ENCODE measurements at places on chromosomes 7 and 10.

- H3K4me1 ChIP-seq, result no peaks in the 10 kb centered on the region
- no peak overlapping the region for H3K27ac ChIP-seq
- DNase-seq, result no peak
- no peak overlapping the region for H3K4me3 ChIP-seq
- H3K27me3 ChIP-seq, result peaks cover 10% of the 10 kb centered on the region
Observed at GRCh38 chr7:55120074-55120473, 101.3 kb downstream of the EGFR start.

- DNase-seq, result no peak
- no peaks in the 10 kb centered on the region for H3K36me3 ChIP-seq
- no peak overlapping the region for H3K27ac ChIP-seq
- no peaks in the 10 kb centered on the region for H3K4me1 ChIP-seq
- H3K4me3 ChIP-seq, result no peak overlapping the region
Observed at GRCh38 chr7:157807510-157807909, 470.7 kb downstream of the DNAJB6 start.

- peaks cover 2% of the 10 kb centered on the region for H3K27me3 ChIP-seq
- no peaks in the 10 kb centered on the region for H3K36me3 ChIP-seq
- H3K4me3 ChIP-seq, result no peak overlapping the region
- peak; percentile 17 for DNase-seq
Observed at GRCh38 chr10:129332476-129332875, 134.6 kb upstream of the MGMT start.

DNA sequence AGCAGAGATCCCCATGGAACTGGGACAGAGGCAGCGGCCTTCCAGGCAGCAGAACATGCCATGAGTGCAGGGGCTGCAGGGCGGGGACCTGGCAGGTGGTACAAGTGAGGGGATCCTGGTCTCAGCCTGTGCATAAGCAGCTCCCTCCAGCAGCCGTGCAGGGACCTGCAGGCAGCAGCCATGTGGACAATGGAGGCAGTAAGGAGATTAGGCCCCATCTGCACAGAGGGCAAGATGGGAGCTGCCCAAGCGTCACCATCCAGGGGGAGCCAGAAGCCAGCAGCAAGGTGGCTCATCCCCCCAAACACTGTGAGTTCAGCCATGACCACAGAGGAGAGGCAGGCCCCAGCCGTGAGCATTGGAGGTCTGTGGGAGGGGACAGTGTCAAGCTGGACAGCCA lies 3.1 kb downstream of the DDC start:
- no peak for DNase-seq
- no peaks in the 10 kb centered on the region for H3K4me1 ChIP-seq
- H3K27ac ChIP-seq, result no peak overlapping the region
- peaks cover 5% of the 10 kb centered on the region for H3K27me3 ChIP-seq
- H3K36me3 ChIP-seq, result no peaks in the 10 kb centered on the region

DNA sequence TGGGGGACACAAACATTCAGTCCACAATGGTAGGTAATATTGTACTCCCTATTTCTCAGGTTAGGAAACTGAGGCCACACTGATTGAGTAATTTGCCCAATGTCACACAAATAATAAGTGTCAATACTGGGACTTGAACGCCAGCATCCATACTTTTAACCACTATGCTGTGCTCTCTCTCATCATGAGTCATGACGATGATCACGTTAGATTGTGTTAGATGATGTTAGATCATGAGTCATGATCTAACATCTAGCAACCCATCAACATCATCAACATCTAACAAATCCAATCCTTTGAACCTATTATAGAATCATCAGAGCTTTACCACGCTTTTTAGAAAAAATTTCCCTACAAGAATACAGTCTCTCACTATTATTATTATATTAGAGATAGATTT lies 28.1 kb upstream of the HERPUD2 start:
- H3K27me3 ChIP-seq, result no peaks in the 10 kb centered on the region
- no peak for DNase-seq
- no peaks in the 10 kb centered on the region for H3K36me3 ChIP-seq
- H3K27ac ChIP-seq, result peak overlapping the region; percentile 94

Data from activated naive CD8-positive, alpha-beta T cell treated with anti-CD3 and anti-CD28 coated beads, Interleukin-2, amount 50 U/mL, for 24 hours (primary cell).